Hematopoietic multipotent progenitor cell treated with erythropoietin and hydrocortisone succinate and interleukin-3 and kit ligand, for 15 days (in vitro differentiated cells): ENCODE measurements at places on chromosomes 12 and 14.

GRCh38 chr12:58064666-58065065 lies 123.3 kb downstream of the ATP23 start:
- no peak for DNase-seq

GRCh38 chr14:89531661-89532335 lies 114.8 kb upstream of the FOXN3 start:
- no peak for DNase-seq

DNA sequence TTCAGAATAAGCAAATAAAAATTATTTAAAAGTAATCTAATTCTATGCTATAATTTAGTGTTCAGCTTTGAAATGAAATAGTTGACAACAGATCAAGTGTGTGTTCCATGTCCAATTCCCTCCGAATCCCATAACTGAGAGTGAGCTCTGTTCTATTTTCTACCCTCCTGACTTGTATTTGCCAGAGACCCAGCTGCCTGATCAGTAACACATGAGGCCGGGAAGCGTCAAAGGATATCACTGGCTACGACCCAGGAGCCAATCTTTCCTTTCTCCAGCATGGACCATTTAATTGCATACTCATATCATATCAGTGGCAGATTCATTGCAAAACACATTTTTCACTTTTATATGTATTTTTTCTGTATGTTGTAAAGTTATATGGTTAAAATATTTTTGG lies 108.8 kb upstream of the TSPAN8 start:
- no peak for DNase-seq

DNA sequence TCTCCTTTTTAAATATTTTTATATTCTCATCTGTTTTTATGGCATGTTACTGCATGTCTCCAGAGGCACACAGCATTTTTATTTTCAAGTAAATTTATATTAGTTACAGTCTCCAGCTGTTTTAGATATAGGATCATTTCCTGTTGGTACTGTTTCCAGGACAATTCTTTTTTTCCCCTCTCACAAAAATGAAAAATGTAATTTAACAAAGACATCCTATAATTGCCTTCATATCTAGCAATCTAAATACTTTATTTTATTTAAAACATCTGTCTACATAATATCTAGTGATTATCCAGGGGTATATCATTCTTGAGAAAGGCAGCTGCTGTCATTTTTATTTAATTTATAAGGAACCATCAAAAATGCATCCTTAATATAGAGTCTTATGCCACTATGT lies 272.4 kb upstream of the NPAS3 start:
- DNase-seq = no peak

- DNase-seq = no peak
These were observed 27.6 kb downstream of the BICD1 start for GRCh38 chr12:32134101-32134888.

DNA sequence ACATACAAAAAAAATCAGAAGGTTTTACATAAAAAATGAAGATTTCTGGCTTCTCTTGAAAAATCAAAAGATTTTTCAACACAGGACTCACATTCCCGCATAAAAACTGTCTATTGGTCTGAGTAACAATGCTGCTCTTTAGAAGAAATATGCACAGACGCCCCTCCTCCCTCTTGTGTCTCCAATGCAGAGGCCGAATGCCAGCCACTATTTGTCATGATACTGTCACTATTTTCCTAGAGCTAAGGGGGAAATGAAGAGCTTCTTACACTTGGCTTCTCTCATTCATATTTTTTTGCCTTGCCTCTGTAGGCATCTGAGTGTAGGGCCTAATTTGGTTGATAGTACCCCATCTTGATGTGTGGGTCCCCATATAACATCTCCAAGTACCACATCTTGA lies 98.0 kb downstream of the BBS10 start:
- no peak for DNase-seq

DNA sequence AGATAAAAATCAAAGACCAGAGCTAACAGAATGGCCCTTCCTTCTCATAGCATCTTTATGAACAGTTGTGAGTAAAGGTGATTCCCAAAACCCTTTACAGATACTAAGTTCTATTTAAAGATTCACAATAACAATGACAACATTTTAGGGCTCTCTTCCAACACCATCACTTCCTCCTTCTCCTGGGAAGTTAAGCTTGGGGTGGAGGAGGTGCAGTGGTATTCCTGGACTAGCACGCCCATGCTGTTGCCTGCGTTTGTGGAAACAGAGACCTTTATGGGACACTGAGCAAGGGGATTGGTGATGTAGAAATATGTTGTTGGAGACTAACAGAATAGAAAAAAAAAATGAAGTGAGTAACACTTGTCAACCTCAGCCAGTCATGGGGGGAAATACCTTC lies 22.5 kb downstream of the SYNE2 start:
- DNase-seq = no peak

GRCh38 chr12:79444089-79444488 lies 246.7 kb downstream of the PAWR start:
- DNase-seq = no peak

GRCh38 chr12:14567351-14568162 lies at the start of gene PLBD1:
Gene PLBD1, minus strand, starts transcription at chr12:14567883. Its CDS starts 187 bp downstream, at chr12:14567696.
- DNase-seq = no peak

GRCh38 chr12:14986449-14986848 lies 13.6 kb downstream of the PDE6H start:
- no peak for DNase-seq

GRCh38 chr14:71320734-71321573 lies 413.7 kb downstream of the PCNX1 start:
- peak; percentile 21 for DNase-seq
